Left kidney (tissue), 8 donors: ENCODE measurements at places on chromosomes 3 and 15.

- no peak for DNase-seq
These were observed 472.9 kb downstream of the FOXP1 start for GRCh38 chr3:71110385-71111222.

DNA sequence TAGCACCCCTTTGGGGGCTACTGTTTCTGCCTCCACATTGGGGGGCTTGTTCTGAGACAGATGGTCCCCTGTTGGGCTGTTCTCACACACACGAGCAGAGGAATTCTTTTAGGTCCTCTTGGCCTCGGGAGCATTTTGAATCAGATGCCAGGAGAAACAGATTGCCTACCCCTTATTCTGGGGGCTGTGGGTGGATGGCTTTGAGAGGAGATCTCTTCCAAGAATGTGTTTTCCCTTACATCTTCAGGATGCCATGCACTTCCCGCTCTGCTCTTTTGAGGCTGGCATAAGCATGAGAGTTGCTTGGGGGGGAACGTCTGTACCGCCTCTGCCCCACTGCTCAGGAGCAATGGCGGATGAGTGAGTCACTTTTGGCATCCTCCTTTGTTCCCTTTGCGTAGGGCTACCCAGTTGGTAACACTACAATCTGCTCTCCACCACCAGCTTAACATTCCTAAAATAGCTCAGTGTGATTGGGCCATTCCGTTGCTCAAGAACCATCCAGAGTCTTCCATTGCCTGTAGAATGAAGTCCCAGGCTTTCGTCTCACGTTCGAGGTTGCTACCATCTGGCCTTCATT is 154.4 kb downstream of the RPLP1 start:
- DNase-seq, result no peak

- no peak for DNase-seq
These were observed 34.9 kb upstream of the SLC25A36 start for GRCh38 chr3:140906785-140907184.

DNA sequence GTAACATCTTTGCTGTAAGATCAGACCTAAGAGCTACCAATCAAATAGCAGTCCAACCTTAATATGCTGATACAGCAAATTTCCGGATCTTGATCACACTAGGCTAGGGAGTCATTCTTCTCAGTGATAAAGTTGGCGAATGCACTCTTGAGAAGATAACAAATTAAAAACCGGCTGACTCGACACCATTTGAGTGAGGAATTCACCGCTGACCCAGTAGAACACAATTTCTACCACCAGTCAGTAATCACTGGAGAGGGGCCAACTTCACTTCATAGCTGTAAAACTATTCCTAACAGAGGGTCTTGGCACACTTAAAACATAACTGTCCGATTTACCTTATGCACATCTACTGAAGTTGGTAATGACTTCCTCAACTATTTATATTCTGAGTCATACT is 47.2 kb downstream of the MEIS2 start:
- no peak for DNase-seq

- DNase-seq, result no peak
These were observed 30.8 kb upstream of the SLC41A3 start for GRCh38 chr3:126114443-126115386.

DNA sequence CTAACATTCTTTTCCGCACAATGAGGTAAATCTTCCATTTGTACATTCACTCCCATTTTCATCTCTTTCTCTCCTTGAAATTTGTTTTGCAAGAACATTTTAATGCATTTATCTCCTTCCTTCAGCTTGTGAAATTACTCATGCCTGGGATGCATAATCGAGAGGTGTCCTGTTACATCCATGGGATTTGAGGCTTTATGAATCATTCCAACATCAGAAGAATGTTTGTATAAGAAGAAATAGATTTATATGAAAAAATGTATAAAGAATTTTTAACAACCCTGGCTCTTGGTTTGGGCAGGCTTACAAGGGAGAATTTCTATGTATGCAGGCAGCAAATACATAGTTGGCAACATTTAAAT is 93.2 kb upstream of the MBNL1 start:
- no peak for DNase-seq

- no peak for DNase-seq
These were observed 1.6 kb upstream of the ACTC1 start for GRCh38 chr15:34796847-34797435.

- peak; percentile 43 for DNase-seq
These were observed 1.1 kb upstream of the LPP start for GRCh38 chr3:188152660-188153436.

- no peak for DNase-seq
These were observed 118.0 kb upstream of the C3orf80 start for GRCh38 chr3:160106905-160107861.

DNA sequence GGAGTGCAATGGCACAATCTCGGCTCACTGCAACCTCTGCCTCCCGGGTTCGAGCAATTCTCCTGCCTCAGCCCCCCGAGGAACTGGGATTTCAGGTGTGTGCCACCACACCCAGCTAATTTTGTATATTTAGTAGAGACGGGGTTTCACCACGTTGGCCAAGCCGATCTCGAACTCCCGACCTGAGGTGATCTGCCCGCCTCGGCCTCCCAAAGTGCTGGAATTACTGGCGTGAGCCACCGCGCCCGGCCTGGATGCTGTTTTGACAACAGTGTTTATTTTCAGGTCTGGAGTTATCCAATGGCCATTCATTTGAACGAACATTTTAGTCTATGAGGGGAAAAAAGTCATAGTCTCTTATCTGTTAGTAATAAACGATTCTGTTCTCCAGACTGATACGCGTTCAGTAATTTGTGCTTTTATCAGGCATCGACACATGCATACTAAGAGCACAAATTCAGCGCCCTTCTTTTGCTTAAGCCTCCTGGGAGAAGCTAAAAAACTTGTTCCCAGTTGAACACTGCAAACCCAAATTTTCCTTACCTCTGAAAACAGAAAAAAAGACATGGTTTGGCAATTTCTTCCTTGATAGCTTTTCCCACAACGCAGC is 1.3 kb downstream of the B3GALNT1 start:
- no peak for DNase-seq

- no peak for DNase-seq
These were observed 245.7 kb upstream of the HES1 start for GRCh38 chr3:193890016-193890897.

DNA sequence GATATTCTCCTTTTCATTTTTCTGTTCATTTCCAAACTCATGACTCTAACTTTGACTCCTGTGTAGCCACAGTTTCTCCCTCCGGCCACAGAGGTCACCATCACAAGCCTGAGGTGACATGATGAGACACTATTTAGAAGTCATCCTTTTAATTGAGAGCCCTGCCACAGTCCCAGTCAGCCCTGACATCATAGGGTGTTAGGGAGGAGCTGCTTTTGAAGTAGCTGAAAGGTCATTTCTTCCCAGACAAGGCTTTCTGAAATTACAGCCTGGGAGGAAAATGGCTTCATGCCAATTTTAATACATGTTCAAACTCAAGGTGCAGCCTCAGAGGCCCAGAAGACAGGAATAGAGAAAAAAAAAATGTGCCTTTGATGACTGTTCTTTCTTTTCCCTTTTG is 532.8 kb upstream of the TGFBR2 start:
- DNase-seq, result peak; percentile 29

- peak; percentile 27 for DNase-seq
These were observed 244.4 kb downstream of the ZBTB20 start for GRCh38 chr3:114902691-114903101.

- no peak for DNase-seq
These were observed 84.5 kb upstream of the FLNB start for GRCh38 chr3:57923752-57924151.

GRCh38 chr3:47475570-47476329 is at the start of gene SCAP:
TSS of gene SCAP (minus strand) at chr3:47475941. CDS start at chr3:47442993, 32,948 bp downstream.
- DNase-seq, result peak; percentile 82

GRCh38 chr3:42780398-42780797 is 7.3 kb upstream of the CCDC13 start:
- no peak for DNase-seq

DNA sequence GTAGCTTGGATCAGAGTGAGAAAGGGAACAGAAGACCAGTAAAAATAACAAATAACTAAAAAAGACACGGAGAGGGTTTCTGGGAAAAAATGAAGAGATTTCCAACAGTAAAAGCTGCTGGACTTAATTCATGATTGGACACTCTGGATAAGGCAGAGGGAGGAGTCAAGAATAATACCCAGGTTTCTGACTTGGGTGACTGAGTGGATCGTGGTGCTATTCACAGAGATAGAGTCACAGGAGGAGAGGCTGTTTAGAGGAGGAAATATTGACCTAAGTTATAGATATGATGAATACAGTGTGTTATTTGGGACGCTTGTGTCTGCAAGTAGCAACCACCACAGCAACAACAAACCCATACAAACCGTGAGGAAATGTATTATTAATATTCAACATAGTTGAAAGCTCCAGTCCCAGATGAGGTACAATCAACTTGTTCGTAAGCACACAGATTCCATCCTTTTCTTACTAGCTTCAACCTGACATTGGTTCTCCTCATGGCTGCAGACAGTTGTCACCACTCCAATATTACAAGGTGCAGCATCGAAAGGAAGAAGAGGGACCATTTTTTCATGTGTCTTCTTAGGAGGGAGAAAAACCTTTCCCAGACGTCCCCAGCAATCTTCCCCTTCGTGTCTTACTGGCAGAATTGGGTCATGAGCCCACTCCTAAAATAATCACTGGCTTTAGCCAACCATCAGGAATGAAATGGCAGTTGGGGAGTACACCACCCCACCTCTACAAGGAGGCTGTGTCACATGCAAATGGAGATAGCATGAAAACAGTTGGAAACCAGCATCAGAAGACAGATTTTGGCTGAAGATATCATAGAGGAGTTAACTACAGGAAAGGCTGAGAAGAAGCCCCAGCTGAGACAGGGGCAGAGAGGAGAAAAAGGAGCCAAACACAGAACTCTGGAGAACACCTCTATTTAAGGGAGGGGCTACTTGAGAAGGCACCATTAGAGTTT is 387.8 kb downstream of the SHQ1 start:
- no peak for DNase-seq

GRCh38 chr3:45496555-45496954 is 98.0 kb upstream of the LIMD1 start:
- DNase-seq, result no peak

DNA sequence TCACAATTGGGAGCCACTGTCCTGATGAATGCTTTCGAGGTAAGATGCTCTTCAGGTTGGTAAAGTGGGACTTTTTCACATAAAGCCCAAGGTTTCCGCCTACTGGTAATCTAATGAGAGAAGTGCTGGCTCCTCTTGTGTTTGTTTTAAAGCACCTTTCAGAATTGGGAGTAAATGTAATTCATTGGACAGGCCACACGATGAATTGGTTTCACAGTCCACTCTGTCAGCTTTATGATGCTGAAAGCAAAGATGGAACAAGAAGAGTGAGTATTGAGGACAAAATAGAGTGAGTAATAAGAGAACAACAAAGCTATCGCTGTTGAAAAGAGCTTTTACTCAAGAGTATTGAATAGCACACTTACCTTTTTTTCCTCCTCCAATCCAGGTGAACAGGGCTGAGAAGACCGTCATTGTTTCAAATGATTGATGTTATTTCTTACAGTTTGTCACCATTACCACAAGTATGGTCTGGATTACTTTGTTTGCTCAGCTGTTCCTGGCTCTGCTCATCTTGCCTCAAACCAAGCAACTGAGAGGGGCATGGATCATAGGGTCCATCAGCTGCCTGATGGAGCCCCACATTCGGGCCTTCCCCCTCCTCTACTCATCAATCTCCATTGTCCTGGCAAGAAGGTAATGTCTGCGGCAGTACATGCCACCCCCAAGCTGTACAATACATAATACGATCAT is 136.1 kb upstream of the CNTN4 start:
- DNase-seq, result peak; percentile 62

DNA sequence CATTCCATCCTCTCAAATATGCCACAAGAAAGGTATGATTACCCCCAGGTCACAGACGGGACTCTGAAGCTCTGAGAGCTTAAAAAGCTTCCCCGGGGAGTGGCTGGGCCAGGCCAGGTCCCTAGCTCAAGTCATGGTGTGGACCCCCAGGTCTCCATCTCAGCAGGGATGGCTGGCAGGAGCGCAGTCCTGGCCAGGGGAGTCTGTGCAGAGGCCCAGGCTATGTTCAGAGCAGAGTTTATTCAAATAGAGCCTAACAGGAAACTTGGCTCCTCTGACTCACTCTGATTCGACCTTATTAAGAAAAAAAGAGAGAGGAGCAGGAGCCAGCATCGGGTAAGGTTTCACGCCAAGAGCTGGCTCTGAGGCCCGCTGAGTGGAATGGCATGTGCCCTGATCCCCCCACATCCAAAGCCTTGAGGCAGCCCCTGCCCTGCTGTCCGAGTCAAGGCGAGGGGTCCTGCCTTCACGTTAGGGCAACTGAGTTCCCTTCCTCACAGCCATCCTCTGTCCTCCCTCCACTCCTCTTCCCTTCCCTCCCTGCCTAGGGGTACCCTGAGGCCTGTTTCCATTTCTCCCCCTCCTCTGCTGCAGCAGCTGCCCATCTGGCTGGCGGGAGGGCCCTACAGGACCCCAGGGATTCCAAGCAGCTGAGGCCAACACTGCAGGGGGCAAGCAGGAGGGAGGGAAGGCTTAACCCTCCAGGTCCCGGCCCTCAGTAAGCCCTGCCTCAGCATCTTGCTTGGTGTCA is 1.9 kb upstream of the LOXL1 start:
- DNase-seq, result no peak

- no peak for DNase-seq
These were observed 19.0 kb upstream of the DLG1 start for GRCh38 chr3:197317250-197317963.

DNA sequence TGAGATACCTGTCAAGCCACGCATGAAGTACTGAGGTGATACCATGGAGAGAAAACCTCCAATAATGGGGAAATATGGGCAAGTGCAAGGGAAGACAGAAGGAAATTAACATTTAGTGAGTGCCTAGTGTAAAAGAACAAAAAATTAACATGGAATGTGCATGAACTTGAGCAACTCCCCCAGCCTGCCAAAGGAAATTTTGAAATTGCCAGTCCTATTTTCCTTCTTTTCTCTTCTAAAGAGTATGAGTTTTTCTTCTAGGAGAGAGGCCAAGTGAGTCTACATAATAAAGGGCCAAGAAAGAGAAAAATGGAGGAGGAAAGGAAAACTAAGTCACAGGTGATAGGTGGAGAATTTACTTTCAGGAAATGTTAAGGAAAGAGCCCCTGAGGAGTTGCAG is 602.4 kb upstream of the MDFIC2 start:
- no peak for DNase-seq

- no peak for DNase-seq
These were observed 53.0 kb upstream of the PCSK6 start for GRCh38 chr15:101542306-101543025.

GRCh38 chr3:27095553-27096222 is 273.5 kb downstream of the NEK10 start:
- DNase-seq, result no peak

DNA sequence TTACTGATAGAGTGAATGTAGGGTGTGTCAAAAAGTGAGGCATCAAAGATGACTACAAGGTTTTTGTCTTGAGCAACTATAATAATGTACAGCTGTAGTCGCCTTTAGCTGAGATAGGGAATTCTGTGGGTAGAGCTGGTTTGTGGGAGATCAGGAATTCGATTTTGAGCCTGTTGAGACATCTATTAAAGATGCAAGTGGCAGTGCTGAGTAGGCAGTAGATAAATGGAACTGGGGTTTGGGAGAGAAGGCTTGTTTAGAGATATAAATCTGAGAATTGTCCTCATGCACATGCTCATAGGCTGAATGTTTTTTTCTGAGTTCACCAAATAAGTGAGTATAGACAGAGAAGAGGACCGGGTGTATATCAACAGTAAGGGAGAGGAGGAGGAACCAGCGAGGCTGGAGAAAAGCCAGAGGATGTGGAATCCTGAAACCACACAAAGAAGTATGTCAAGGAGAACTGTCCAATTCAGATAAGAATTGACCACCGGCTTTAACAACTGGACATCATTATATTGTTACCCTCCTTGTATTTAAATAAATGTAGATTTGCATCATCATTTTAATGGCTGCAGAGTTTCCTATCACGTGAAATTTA is 146.0 kb upstream of the TNIK start:
- no peak for DNase-seq
